CD4-positive, alpha-beta T cell treated with Interleukin-1 beta for 1 hour (primary cell): ENCODE measurements at places on chromosomes 16 and 17.

DNA sequence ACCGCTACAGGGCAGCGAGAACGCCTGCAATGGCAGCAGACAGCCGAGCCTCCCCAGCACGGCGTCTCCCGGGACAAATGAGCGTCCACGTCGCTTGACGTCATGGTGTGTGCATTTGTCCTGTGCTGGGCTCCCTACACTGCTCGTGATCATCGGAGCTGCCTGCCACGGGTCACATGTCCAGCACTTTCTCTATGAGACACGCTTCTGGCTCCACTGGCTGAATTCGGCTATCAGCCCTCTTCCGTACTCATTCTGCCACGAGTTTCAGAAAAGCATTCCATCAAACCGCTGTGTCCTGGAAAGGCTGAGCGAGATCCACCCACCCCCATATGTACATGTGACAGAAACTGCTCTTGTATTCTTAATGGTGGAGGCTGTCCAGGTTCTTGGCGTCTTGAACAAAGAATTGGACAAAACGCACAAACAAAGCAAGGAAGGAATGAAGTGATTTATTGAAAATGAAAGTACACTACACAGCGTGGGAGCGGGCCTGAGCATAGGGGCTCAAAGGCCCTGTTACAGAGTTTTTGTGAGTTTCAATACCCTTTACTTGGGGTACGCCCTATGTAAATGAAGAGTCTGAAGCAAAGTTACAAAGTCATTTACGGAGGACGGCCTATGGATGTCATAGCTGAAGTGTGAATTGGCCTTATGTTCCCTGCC is 28.5 kb upstream of the SHCBP1 start:
- DNase-seq: no peak

- no peak for DNase-seq
Observed at GRCh38 chr17:49691677-49692191, 13.8 kb upstream of the SPOP start.

GRCh38 chr16:78307824-78308528 is 208.5 kb downstream of the WWOX start:
- DNase-seq: no peak

DNA sequence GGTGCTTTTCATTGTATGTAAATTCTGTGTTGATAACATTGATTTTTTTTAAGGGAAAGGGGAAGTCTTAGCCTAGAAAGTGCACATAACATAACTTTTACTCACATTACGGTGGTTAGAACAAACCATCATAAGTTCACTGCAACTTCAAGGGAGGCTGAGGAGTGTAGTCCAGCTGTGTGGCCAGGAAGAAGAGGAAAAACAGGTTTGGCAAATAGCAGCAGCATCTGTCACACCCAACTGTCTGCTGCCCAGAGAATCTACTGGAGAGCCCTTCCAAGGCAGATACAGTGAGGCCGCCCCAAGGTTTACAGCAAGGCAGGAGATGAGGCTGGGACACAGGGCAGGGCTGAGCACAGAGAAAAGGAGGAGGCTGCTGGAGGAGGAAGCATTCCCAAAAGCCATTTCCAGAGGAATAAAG is 60.6 kb downstream of the AIPL1 start:
- DNase-seq: no peak

- no peak for DNase-seq
Observed at GRCh38 chr17:11885051-11885450, 112.2 kb downstream of the ZNF18 start.

DNA sequence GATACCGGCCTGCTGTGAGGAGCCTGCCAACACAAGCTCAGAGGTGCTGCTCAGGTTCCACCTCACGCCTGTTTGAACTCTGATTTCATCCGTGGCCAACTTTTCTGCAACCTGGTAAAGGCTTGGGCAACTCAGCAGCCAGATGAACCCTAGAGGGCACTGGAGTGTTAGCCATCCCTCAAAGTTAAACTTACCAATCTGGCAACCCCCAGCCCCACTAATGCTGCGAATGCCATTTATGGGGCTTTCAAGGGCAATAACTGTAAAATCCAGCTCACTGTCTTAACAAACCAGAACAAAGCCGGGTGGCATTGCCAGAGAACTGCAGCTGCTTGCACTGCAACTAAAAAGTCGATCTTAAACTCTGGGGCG is 105.5 kb downstream of the AXIN2 start:
- DNase-seq: peak; percentile 31

DNA sequence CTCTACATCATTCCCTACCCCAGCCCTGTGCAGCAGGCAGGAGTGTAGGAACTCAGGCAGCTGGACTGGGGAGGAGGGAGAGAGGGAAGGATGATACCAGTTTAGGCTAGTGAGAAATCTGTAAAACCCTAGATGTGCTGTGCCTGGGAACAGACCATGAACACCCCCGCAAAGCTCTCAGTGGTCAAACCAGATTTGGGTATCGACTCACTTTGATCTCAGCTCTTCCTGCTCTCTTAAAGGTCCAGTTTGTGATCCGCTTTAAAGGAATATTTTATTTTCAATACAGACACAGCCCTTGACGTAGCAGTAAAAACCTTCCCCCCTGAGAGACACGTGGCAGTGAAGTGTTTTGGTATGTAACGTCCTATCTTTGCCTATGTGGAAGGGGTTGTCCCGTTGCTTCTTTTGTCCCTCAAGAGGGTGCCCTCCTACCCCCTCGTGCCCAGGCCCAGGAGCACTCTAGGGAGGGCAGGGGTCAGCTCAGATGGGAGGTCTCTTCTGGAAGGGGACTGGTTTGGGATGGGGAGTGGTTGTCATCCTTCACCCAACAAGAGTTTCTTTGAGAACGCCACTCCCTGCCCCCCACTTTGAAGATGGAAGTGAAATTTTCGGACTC is 19.3 kb upstream of the TBX2 start:
- no peak for DNase-seq

- DNase-seq: no peak
Observed at GRCh38 chr17:38653230-38653629, 21.5 kb downstream of the EPOP start.

GRCh38 chr16:71297341-71297634 is 8.1 kb upstream of the CMTR2 start:
- DNase-seq: no peak

GRCh38 chr16:66588981-66589713 is 9.9 kb downstream of the CMTM2 start:
- DNase-seq: peak; percentile 83

DNA sequence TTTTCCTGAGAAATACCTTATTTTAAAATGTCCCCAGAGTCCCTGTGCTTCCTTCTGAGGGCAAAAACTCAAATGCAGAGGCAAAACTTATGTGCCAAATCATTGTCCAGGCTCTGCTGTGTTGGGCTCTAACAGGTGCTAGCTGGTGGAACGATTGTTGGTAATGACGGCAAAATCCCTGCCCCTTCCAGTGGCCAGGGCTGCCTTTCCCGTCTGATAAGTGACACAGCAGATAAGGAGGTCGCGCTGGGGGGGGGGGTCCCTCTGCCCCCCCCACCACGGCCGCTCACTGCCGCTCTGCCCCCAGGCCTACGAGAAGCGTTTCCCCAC is 29.1 kb downstream of the SEC14L5 start:
- DNase-seq: no peak

DNA sequence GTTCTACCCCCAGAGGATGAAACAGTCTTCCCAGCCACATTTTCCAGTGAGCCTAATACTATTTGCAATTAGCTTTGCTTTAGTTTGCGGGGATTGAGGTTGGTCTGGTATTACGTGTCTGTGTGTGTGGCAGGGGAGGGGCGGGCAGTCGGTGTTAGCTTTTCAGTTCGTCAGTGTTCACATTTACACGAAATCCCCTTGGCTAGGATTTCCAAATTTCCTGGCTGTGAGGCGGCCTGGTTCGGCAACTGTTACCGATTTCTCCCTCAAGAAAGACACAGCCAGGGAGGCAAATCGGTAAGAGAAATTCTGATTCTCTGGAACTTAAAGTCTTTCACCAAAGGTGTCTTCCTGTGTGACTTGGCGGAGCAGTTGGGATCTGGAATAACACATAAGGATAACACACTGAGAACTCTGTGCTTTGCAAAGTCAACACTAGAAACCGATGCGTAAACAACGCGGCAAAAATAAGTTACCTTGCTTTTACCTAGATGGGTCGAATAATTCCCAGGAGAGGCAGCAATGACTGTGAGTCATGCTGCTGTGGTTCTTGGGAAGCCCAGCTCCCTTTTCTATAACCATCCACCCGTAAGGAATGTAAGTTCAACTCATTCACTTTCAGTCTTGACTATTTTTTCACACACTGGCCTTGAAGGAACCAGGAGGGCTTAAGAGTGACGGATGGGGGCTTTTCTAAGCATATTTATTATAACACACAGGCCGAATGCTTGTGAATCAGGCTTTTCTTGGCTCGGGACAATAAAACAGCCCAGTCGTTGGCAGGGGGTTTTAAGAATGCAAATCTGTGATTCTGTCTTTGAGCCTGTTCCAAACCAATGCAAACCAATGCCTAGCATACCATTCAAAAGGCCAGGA is 24.2 kb downstream of the GPRC5B start:
- DNase-seq: no peak

DNA sequence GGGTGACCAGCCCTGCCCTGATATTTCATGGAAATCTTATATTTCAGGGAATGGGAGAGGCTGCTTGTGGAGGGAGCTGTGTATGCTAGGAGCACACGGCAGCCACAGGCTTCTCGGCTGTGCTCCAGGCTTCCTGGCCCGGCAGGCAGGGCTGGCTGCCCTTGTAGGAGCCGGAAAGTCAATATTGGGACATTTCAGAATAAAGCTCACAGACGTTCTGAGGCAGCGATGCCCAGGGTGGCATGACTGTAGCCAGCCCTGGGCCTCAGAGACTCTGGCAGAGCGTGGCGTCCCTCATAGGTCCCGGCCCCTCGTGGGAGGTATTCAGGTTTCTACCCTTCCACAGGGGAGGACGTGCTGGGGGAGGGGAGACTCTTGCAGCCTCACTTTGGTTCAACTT is 65.7 kb downstream of the BANP start:
- DNase-seq: no peak

DNA sequence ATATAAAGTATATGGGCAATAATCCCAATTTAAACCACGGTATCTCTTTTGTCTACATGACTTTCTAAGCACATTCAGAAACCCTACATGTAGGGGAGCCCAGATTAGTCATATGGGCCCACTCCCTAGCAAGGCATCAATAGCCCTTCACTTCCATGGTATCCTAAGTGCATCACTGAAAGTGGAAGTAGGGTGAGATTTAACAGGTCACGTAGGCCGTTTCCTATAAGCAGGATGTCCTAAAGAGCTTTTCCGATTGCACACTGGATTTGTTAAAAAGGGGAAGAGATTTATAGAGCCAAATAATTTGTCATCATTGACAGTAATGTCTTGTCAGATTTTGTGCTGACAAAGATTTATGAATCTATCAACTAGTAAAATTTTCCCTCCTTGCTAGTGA is 39.0 kb downstream of the CA4 start:
- DNase-seq: no peak

DNA sequence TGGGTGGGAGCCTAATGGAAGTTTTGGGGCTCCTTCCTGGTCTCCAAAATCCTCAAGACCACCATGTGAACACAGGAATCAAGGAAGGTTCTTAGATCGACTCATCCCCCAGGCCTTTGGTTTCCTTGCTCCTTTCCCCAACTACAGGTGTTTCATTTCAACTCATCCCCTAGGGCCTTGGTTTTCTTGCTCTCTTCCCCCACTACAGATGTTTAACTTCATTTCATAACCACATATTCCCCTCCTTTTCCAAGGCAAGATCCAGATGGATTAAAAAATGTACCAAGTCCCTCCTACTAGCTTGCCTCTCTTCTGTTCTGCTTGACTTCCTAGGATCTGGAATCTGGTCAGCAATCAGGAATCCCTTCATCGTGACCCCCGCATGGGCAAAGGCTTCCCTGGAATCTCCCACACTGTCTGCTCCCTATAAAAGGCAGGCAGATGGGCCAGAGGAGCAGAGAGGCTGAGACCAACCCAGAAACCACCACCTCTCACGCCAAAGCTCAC is at the start of gene CCL11:
CCL11 (plus strand) TSS at position 457 of the 507 bp plus-strand sequence. CDS start 67 bp downstream, outside the sequence.
- DNase-seq: no peak

DNA sequence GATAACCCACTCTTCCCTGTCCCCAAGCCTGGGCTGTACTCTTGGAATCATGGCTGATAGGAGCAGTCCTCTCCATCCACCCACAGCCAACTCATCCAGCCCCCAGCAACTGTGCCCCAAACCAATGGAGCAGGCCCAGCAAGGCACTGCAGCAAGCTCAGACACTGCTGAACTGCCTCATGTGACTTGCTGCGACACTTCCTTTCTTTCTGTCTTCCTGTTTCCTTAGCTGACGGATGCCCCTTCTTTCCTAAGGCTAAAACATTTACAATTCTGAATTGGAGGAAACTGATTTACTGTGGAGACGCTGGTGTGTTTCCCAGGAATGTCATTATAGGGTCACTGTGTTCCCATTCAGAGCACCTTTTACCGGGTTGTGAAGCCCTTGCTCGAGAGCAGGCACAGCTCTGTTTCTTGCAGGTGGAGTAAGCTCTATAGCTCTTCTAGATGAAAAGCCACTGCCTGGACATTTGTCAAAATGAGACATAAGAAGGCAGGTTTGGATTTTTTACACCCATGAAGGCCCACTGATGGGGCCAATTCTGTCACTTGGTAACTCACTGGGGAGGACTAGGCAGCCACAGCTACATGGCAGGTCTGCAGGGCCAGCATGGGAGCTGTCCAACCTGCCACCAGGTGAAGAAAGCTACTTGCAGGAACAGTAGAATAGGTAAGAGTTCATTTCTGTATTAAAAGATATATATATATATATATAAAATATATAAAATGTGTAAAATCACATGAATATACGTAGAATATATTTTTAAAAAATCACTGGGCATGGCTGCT is 27.4 kb downstream of the TMEM11 start:
- DNase-seq: peak; percentile 16
